KBM-7 (cell line): ENCODE measurements at places on chromosomes 7 and 10.

GRCh38 chr7:65233409-65234034 is 140.1 kb upstream of the ZNF92 start:
- peak; percentile 49 for DNase-seq

- peak; percentile 14 for DNase-seq
These were observed 2.3 kb upstream of the SLC29A3 start for GRCh38 chr10:71316786-71317160.

DNA sequence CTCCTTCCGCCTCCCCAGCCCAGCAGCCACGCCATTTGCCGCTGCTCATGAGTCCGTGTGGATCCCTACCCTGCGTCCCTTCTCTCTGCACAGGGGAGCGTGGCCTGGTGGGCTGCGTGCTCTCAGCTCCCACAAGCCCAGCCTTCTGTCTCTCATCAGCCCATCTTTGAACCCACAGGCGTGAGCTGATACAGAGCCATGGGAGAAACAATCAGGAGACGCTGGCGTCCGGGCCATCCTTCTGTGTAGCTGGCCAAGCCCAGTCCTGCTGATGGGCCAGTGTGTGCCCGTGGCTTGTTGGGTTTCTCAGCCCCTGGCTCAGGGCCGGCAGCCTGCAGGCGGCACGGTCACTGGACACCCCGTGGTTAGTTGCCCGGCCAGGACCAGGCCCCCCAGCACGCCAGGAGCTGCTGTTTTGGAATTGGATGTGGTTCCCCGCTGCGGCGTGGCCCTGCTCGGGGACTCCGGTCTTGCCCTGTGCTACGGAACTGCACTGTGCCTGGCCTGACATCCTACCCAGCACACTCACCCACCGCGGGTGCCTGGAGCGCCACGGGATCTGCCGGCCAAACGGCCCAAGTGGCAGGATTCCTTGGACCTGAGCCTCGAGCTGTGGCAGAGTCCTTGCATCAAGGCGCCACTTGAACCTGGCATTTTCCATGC is 88.9 kb downstream of the ELFN1 start:
- no peak for DNase-seq

DNA sequence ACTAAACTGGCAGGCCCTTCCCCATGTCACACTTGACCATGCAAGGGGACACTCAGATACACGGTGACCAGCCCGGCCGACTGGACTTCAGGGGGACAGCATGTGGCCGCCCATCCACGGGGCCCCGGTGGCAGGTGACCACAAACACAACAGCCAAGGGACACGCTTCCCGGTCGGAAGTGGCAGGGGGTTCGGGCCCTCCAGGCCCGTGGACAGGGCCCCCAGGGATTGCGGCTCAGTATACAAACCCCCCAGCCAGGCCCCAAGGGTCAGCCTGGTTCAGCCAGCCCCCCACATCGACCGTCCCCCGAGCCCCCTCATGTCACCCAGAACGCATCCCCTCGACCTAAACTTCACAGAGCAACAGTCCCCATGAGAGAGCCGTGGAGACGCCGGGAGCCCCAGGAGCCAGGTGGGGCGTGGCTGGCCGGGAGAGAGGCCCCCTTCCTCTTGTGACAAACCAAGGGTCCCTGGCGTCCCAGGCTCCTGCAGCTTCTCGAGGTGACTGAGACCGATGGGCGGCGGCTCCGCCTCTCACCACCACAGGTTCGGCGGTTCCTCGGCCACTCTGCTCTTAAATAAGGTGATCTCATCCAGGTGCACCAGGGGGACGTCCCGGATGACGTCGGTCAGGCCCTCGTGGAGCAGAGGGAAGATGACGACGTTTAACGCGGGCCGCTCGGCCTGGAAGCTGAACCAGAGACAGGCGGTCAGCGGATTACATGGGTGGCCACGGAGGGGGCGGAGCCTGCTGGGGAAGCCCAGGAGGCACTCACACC is 57.8 kb upstream of the TNRC18 start:
- DNase-seq: no peak

GRCh38 chr7:24395512-24395911 is 111.5 kb downstream of the NPY start:
- no peak for DNase-seq

DNA sequence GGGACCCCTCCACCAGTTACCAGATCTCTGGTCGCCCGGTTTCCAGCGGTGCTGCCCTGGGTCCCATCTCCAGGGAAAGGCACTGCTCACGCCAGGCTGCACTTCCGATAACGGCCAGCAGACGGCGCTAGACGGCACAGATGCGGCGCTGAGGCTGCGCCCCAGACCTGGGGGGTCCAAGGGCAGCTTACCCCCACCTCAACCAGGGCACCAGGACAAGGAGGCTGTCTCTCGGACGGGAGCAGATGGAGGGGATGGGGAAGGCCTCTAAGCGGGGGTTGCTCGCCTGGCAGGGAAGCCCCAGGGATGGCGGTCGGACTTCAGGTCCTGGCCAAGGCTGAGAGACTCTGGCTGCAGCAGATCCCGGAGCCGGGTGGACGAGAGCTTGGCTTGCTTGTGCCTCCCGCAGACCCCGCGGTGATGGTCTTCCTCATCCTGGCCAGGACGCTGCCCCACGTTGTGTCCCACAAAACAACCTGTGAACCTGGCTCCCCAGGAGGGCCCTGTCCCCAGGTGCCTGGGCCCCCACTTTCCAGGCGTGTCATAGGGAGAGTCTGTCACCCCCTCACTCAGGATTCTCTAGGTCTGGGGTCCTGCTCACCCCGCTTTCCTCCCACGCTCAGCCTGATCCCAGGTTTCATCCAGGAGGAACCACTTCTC is 23.9 kb upstream of the ZNF716 start:
- no peak for DNase-seq

DNA sequence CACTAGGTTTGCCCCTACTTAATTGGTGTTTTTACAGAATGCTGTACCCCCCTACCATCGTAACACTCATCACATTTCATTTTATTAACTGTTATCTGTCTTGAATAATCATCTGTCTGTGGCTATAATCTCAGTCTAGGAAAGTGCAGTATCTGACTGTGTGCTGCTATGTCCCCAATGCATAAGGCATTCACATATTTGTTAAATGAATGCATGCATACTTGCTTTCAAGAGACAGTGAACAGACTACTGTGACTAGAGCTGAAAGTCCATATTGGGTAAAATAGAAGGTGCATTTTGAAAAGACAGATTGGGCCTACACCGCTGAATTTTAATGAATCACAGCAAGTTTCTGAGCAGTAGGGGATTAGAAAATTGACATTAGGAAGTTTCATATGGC is 112.3 kb downstream of the ARHGAP12 start:
- no peak for DNase-seq

DNA sequence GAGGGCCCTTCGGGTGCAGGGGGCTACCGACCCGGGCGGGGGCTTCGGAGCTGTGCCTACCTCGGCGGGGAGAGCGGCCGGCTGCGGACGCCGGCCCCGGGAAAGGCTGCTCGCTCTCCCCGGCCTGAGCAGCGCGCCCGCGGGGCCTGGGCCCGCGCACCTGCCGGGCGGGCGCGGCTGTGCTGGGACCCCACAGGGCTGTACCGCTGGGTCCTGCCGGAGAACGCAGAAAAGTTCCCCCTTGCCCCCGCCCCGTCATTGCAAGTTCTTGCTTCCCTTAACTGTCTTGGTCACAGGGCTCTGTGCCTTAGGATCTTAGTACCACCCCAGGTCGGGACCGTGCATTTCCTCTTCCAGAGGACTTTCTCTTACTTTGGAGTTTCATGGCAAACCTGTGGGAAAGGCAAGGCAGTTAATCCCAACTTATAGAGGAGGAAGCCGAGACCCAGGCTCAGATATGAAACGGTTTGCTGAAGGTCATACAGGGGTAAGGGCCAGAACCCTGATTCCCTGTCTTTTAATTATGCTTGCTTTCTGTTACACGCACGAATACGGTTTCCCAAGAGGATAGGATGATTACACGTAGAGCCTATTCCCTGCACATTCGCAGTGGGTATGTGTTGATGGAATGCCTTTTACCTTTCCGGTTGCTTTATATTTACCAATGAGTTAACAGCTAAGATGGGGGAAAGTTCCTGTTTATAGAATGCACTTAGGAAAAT is 652 bp downstream of the PCGF5 start:
- peak; percentile 30 for DNase-seq

GRCh38 chr10:33211106-33211878 is 123.2 kb downstream of the NRP1 start:
- DNase-seq: no peak

DNA sequence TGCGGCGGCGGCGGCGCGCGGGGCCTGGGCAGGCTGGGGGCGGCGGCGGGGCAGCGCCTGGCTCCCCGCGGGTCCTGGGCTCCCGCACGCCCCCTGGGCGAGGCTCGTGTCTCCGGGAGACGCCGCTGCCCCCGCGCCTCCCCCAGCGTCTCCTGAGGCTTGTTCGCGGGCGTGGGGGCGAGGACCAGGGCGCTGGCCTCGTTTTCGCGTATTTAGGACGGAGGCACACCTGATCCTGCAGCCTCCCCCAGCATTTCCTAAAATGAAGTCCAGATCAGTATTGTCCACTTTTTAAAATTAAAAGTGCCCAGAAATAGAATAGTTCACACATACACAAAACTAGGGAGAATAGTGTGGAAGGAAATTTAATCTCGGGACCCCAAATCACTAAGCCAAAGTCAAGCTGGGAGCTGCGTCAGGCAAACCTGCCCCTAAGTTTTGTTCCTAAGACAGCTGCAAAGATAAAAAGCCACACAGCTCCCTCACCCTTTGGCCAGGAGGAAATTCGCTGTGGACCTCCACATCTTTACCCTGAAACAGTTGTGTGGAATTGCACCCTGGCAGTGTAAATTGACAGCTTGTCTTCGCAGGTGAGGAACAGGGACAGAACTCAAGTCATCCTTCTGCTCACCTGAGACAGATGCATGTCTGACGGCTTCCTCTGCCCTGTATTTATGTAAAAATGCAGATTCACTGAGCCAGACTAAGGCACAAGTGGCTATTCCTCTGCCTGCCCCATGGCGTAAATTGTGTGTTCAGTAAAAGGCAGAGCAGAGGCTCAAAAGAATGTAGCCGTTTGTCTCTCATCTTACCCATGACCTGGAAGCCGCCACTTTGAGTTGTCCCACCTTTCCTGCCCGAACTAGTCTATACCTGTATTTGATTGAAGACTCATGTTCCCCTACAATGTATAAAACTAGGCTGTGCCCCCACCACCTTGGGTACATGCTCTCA is 740 bp downstream of the GALNT11 start:
- no peak for DNase-seq

- no peak for DNase-seq
These were observed 436.0 kb upstream of the ADARB2 start for GRCh38 chr10:2173327-2173726.

DNA sequence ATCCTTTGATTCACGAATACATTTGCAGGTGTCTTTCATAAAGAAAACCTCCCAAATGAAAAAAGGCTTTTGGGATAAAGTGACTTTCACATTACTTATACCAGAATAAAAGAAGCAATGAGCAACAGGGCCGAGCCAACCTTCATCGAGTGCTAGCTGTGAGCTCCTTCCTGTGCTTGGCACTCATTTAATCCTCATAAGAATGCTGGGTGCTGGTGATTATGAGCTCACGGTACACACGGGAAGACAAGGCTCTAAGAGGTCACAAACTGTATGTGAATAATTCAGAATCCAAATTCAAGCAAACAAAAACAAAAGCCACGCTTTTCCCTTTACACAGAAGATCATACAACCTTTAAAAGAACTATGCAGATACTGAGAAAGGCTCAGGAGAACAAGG is 156.2 kb downstream of the COBL start:
- DNase-seq: no peak

DNA sequence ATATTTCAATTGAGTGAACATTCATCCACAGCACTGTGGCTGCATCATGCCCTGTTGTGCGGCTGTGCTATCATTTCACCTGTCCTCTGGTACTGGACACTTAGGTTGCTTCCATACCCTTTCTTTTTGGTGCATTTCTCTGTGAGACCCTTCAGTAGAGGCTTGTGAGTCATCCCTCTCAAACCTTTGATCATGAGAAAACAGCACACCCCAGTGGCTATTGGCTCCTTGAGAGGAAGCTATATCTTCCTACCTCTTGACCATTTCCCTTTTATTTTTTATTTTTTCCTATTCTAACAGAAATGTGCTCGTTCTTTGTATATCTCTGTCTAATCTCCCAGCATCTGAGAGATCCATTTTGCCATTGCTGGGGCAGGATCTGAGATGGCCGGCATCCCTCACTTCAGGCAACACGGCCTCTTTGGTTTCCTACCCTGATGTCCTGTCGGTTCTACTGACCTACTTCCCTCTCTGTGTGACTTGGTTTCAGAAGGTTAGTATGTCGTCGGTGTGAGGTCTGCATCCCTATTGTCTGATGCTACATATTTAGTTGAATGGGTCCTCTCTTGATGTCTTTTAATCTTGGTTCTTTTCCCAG is 23.8 kb upstream of the PIK3AP1 start:
- DNase-seq: peak; percentile 47

- DNase-seq: no peak
These were observed 6.2 kb upstream of the IGF2BP3 start for GRCh38 chr7:23476286-23477156.

GRCh38 chr7:103888603-103889153 is 100.8 kb downstream of the RELN start:
- DNase-seq: no peak

- no peak for DNase-seq
These were observed 118.9 kb downstream of the ITIH5 start for GRCh38 chr10:7547829-7548228.

- DNase-seq: no peak
These were observed 34.0 kb upstream of the CNPY1 start for GRCh38 chr7:155580367-155580766.

DNA sequence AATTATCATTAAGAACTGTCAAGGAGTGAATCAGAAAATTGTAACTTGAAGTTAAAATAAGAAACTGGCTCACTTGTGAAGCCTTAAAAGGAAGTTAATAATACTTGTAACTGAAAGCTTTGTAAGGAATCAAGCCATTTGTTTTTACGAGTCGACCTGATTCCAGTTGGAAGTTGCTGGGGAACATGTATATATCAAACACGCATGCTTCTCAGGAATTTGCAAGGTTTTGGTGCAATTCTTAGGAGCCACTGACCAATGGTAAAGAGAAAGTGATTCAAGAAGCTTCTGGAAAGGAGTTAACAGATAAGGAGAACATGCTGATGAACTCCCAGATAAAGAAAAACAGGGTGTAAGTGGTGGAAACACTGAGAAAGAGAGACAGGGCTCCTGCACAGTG is 56.4 kb downstream of the ETV1 start:
- no peak for DNase-seq

GRCh38 chr10:2119316-2119715 is 382.0 kb upstream of the ADARB2 start:
- DNase-seq: no peak

GRCh38 chr7:141012044-141012685 is 2.6 kb downstream of the MRPS33 start:
- peak; percentile 90 for DNase-seq

GRCh38 chr10:74165530-74165901 is 14.5 kb downstream of the ADK start:
- DNase-seq: no peak

DNA sequence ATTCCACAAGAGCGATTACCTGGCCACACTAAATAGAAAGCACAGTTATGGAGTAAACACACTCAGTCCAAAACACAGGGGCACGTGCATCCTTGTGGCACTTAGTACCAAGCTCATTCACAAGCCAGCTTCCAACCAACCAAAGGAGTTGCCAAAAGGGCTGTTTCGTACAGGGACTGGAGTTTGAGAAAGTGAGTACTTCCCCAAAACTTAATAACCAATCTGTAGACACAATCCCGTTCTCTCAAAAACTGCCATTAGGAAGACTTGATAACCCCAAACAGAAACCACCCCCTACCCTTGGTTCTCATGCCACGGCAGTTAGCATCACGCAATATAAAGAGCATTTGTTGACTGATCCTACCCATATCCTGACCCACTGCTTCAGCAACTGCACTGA is 166.2 kb upstream of the ASAH2 start:
- peak; percentile 28 for DNase-seq

GRCh38 chr7:81839708-81840369 is 70.0 kb upstream of the HGF start:
- no peak for DNase-seq
